ENCODE measurements at places on chromosomes 7 and 10.

GRCh38 chr7:57179776-57180415 is 47.7 kb upstream of the ZNF479 start:
- DNase-seq, result no peak

DNA sequence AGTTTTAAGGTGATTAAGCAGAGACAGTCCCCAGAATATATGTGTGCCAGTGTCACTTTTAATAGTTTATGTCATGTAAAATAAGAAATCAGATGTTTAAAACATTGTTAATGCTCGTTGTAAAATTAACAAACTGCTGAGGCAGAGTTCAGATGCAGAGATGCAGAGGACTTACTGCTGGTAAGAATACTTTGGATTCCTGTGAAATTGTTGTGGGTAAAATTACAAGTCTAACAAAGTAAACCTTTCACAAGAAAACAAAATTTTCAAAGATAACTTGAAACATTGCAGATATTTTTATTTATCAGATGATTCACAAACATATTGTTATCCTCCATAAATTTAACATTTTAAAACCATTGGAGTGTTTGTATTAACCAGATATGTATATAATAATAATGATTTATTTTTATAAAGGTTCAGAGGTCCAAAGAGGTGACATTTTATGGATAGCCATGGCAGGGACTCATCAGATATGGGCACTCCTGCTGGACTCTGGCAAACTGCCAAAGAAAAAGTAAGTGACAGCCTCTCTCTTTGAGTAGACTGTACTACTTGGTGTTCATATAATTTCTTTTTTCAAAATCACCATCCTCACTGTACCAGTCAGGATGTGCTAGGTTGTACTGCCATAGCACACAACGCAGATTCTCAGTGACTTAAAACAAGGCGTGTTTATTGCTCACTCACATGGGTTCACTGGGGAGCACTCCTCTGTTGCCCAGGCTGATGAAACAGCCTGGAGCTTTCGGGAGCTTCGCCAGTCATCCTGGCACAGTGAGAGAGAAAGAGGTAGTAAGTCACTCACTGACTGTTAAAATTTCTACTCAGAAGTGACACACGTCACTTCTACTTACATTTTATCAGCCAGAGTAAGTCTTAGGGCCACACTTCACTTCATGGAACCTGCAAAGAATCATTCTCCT is 43.5 kb downstream of the NHLRC2 start:
- no peak for DNase-seq

DNA sequence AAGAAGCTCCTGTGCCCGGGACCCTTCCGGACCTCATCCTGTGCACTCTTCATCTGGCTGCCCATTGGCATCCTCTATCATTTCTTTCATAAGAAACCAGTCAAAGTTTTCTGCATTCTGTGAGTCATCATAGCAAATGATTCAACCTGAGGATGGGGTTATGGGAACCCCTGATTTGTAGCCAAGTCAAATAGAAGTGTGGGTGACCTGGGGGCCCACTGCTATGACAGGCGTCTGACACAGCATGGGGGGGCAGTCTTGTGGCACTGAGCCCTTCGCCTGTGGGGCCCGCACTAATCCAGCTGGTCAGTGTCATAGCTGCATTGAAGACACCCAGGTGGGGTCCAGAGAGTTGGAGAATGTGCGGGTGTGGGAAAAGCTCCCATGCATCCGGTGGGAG is 230.4 kb downstream of the USP6NL start:
- DNase-seq, result no peak

DNA sequence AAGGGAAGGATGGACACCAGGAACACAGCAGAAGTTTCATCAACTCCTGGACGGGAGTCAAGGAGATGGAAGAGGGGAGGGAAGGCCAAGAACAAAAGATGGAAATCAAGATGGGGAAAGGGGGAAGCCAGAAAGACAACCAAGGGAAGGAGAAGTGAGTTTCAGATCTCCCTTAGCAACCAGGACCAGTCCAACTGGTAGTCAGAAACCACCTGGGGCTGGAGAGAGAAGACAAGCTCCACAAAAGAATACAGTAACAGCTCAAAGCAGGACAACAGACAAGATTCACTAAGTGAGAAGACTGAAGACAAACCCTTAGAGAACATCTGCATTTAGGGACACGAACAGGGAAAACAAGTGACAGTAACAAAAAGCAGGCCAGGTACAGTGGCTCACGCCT is 30.6 kb downstream of the CDCA7L start:
- DNase-seq, result no peak

- DNase-seq, result no peak
Observed at GRCh38 chr10:124176349-124177179, 83.2 kb upstream of the CHST15 start.

- DNase-seq, result no peak
Observed at GRCh38 chr7:13099154-13099795, 411.8 kb downstream of the ARL4A start.

DNA sequence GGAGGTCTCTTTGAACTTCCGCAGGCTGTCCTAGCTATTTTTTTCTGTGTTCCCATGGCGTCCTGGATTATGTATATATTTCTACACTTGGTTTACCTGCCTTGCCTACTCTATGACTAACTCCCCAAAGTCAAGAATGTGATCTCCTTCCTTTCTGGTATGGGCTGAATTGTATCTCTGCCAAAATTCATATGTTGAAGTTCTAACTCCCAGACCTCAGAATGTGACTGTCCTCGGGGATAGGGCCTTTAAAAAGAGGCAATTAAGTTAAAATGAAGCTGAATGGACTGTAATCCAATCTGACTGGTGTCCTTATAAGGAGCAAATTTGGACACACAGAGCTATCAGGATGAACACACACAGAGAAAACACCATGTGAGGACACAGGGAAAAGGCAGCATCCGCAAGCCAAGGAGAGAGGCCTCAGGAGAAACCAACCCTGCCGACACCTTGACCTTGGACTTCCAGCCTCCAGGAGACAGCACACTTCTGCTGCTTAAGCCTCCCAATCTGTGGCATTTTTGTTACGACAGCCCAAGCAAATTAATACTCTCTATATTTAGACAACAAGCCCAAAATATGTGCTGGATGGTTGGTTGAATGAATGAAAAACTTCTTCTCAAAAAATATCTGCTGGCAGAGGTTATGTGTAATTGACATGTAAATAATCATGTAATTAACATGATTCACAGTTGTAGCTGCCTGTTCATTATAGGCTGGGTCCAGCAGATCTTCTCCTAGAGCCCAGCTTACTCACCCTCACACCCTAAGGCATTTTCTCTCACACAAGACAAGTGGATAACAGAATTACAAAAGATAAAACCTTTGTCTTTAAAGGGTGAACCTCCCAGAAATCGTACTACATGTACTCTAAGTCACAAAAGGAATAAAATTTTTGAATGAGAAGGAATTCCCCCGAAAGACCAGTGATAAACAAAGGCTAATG is 123.7 kb downstream of the CUBN start:
- no peak for DNase-seq

- DNase-seq, result no peak
Observed at GRCh38 chr10:49353026-49353894, 42.6 kb downstream of the DRGX start.

GRCh38 chr10:85612833-85613232 is 753.8 kb downstream of the GRID1 start:
- DNase-seq, result no peak

- DNase-seq, result no peak
Observed at GRCh38 chr7:25132430-25132829, 7.4 kb upstream of the CYCS start.

GRCh38 chr10:132121511-132121830 is 55.7 kb downstream of the JAKMIP3 start:
- no peak for DNase-seq

All from hippocampal formation (tissue), 2 donors.